Memory B cell (primary cell): ENCODE measurements at places on chromosomes 7 and 10.

DNA sequence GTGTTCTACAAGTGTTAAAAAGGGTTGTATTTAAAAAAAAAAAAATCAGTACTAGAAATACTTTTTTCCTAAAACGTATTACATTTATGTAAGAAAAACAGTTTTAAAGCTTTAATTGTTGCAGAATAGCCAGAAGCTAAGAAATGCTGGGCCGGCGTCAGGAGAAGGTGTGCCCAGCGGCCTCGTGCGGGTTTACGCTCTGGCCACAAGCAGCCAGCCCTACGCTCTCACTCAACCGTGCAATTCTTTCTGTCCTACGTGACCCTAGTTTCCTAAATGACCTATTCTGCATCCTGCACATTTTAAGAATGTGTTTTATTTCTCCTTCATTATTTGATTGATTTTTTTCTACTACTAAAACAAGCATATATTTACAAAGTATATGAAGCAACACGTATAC is 279.7 kb upstream of the KLF14 start:
- no peak for DNase-seq

DNA sequence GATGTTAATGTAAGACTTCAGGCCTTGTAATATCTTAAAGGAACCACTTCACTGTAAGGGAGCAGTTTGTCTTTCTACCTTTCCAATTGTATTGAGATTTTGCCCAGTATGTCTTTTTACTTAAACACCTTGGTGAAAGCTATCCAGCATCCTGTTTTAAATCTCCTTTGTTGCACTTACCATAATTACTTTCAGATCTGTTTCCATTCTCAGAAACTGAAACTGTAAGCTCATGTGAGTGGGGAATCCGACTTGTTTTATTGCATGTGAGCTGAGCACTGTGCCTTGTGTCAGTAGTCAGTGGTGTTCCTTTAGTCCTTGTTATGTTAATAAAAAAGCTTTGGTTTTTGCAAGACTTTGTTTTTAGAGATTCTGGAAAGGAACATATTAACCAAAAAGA is 42.2 kb downstream of the BMPR1A start:
- no peak for DNase-seq

DNA sequence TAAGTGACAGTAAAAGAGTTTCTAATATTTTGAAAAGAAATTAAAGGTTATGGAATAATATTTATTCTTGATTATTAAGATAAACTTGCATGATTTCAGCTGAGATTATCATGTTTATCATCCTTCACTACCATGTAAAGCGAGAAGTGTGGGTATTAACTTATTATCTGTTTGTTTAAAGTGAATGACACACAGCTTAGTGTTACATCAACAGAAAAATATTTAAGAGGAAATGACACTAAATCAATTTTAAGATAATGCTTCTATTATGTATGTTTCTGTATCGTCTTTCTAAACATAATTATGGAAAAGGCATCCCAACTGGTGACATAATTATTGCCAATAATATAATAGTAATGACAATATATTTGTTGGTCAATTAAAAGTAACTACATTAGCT is 213.1 kb downstream of the PCDH15 start:
- DNase-seq = no peak

DNA sequence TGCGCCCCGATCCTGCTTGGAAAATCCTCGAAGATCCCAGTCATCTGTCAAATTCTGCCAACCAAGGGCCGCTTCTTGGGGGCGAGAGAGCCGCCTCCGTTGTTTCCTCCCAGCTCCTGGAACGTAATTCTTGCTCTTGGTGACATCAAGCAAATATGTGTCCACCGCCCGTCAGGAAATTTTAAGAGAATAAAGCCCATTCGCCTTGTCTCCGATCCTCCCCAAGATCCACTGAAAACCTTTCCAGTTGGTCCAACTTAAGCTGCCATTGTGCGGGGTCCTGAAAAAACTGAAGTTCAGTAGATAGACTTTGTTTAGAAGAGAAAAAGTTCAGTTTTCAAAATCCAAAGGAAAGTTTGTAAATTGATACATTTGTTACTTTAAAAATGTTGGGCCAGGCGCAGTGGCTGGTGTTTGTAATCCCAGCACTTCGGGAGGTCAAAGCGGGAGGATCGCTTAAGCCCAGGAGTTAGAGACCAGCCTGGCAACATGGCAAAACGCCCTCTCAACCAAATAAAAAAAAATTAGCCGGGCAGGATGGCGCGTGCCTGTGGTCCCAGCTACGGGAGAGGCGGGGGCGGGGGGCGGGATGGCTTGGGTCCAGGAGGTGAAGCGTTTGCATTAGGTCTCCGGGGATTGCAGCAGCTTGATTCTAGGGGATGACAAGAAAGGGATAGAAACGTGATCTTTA is 1.0 kb upstream of the ZNF800 start:
- no peak for DNase-seq

DNA sequence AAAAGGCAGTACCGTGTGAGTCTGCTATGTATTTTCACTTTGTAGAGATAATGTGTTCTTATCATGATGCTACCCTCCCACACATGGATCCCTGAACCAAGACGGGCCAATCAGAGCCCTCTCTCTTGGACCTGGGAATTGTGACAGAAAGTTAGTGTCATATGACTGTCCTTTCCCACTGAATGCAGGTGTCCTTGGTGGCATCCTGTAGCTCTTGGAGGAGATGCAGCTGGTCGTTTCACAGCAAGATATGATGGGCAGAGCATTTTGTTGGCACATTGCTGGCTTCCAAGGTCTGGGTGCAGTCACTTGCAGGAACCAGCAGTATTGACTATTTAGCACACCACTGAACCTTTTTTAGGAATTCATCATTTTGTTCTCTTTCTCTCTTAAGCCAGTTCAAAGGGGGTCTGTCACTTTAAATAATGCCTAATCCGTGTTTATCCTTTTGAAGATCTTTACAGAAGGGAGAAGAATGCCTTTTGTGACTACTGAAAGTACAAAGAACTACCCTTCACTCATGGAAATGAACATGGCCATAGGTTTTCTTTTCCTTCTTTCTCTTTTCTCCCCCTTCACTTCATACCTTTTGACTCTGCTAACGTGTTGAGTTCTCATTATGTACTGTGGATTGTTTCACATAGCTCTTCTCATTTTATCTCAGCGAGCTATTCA is 125.1 kb downstream of the PLXDC2 start:
- no peak for DNase-seq

GRCh38 chr7:95631527-95631926 is 35.2 kb upstream of the PDK4 start:
- DNase-seq = no peak

DNA sequence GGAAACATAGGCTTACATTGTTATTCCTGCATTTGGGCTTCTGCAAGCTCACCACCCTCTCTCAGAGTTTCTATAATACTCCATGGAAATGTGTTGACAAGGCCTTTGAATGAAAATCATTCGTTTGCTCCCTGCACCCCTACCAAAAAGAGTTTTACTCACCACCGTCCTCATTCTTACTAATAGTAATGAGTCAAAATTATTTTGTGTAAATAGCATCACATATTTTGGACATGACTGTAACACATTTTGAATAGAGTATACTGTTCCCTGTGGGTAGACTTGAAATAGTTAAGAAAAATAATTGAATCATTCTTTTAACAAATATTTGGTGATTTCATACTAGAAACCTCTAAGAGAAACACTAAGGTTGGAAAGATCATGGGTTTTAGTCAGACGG is 84.6 kb downstream of the AKAP9 start:
- DNase-seq = no peak
